Activated T-cell treated with anti-CD3 and anti-CD28 coated beads, Interleukin-2, amount 50 U/mL, for 24 hours (primary cell): ENCODE measurements at places on chromosomes 7 and 10.

GRCh38 chr7:151228024-151228866, 1.2 kb upstream of the ABCF2 start:
- DNase-seq = no peak

- DNase-seq = no peak
Observed at GRCh38 chr10:108469940-108470339, 1305.4 kb upstream of the SORCS1 start.

- DNase-seq = no peak
Observed at GRCh38 chr10:4758256-4758655, 67.8 kb upstream of the AKR1E2 start.

- no peak for DNase-seq
Observed at GRCh38 chr10:17244700-17245365, 16.8 kb downstream of the VIM start.

DNA sequence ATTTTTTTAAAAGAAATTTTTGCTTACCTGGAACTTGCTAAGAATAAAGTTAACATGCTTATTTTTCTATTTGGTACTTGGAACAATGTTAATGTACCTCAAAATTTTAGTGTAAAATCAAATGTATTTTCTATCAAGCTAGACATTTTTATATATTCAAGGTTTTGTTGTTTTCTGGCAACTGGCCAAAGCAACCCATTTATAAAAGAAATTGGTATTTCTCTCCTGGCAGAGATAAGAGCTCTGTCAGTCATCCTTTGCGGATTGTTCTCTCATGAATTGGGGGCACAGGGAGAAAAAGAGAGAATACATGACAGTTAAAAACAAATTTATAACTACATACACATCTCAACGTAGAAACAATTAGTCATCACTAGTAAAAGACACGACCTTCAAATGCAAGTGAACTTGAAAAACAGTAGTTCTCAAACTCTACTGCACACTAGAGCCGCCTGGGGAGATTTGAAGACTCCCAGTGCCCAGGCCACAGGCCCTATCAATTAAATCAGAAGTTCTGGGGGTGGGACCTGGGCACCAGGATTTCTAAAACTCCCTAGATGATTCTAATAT, 152.4 kb upstream of the LAMB4 start:
- DNase-seq = no peak

GRCh38 chr7:94698275-94698674, 42.3 kb upstream of the SGCE start:
- no peak for DNase-seq
